Activated CD4-positive, CD25-positive, alpha-beta regulatory T cell (primary cell): ENCODE measurements at places on chromosomes 5 and 9.

- DNase-seq: no peak
Observed at GRCh38 chr9:14345354-14346230, 31.7 kb upstream of the NFIB start.

GRCh38 chr9:103361906-103362305 lies 366.8 kb downstream of the CYLC2 start:
- DNase-seq: no peak

- DNase-seq: no peak
Observed at GRCh38 chr5:151002250-151002649, 18.1 kb upstream of the GPX3 start.

GRCh38 chr5:52943285-52943684 lies 45.9 kb upstream of the ITGA2 start:
- DNase-seq: no peak

- no peak for DNase-seq
Observed at GRCh38 chr5:68424799-68425537, 209.4 kb downstream of the PIK3R1 start.

- DNase-seq: no peak
Observed at GRCh38 chr5:149831492-149831891, 101.4 kb downstream of the PPARGC1B start.

- DNase-seq: no peak
Observed at GRCh38 chr5:155897761-155898160, 429.2 kb upstream of the SGCD start.

DNA sequence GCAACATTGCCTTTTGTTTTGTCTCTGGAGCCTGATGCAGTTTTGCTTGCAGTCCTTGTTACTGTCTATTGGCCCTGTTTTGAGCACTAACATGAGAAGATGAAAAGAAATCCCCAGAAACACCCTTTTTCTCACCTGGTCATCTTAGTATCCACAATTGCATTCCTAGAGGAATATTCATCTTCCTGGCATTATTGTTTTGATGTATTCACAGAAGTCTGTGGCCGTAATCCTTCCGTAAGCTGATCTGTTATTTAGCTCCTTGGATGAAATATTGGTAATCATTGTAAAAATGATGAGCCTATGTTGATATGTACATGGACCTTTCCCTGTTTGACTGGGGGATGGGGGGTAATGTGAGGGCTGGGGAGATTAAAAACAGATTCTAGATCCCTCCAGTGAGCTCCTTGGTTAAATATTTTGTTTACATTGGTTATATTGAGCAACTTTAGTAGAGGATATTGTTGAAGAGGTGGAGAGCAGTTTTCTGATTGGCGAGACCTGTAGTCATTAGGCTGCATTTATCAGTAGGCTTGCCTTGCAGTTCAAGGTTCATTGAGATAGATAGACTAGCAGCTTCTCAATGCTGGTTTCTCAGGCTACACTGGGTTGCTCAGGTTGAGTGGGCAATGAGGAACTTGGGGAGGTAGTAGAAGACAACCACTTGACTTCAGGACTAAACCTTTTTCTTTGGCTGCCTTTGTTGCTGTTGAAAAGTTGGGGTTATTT lies 117.5 kb downstream of the MACIR start:
- no peak for DNase-seq

DNA sequence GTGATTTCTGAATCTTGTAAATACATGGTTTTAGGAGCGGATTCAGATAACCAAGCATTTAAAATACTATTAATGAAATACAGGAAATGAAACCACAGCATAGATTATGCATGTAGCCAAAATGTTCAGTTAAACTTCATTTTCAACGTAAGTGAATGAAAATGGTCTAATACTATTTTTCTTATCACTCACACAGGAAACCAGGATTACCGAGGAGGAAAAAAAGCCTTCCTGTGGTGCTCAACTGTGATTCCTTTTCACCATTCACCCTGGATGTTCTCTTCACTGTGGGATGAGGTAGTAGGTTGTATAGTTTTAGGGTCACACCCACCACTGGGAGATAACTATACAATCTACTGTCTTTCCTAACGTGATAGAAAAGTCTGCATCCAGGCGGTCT lies 83.4 kb upstream of the ZNF169 start:
- DNase-seq: no peak

GRCh38 chr9:119282476-119283077 lies 86.7 kb downstream of the BRINP1 start:
- DNase-seq: no peak

DNA sequence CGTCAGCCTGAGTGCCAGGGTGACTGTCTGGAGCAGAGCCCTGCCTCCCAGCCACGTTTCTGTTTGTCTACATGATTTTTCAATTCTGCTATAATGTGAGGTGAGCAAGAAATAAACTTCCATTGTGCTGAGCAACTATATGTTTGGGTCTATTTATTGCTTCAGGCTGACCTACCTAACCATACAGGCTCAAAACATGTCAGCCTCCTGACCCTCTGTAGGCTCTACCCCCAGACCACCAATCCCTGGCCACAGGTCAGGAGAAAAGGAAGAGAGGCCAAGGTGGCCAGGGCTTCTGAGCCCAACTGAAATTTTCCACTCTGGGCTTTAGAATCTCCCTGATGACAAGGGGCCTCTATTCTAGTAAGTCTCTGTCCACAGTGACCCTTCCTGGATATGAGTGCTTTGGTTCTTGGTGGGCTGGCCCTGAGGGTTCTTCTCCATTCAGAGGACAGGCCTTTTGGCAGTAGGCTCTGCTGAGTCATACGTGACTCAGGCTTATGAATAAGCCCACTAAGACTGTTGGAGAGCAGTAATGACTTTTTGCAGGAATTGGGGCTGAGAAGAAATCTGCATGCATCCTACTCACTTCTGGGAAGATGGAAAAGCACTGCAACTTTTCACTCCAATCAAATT lies 117.2 kb upstream of the TBCA start:
- no peak for DNase-seq

DNA sequence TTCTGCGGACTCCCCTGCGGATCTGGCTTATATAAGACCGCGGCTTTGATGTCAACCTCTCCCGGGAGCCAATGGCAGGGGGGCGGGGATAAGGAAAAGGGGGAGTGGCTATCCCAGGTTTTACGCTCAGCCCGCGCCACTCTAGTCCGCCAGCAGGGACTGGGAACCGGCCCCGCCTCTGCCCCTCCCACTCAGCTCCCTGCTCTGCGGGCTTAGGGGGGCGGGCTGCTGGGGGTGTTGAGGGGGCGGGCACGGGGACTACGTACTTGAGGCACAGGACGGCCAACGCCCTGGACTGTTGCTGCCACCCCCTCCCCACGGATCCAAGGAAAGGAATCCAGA lies at the start of gene HAND1:
TSS of gene HAND1 (minus strand) at position 4 of the 342 bp plus-strand sequence. CDS start 219 bp downstream, outside the sequence.
- no peak for DNase-seq

- DNase-seq: no peak
Observed at GRCh38 chr5:142118155-142118686, 9.6 kb downstream of the NDFIP1 start.

- DNase-seq: no peak
Observed at GRCh38 chr9:127876026-127876763, 1.3 kb downstream of the AK1 start.
